LHCN-M2 (cell line): ENCODE measurements at places on chromosomes 11 and 22. TPM values are rescaled to one million over a fixed set of nuclear protein-coding genes. Genes with fewer than 3 reads are reported as not detected.

Gene NLRP6
- total RNA-seq, result not detected in 2 replicates

Gene PRR33
- under 0.01 TPM in 1 of 2 replicates, not detected in the other for total RNA-seq

DNA sequence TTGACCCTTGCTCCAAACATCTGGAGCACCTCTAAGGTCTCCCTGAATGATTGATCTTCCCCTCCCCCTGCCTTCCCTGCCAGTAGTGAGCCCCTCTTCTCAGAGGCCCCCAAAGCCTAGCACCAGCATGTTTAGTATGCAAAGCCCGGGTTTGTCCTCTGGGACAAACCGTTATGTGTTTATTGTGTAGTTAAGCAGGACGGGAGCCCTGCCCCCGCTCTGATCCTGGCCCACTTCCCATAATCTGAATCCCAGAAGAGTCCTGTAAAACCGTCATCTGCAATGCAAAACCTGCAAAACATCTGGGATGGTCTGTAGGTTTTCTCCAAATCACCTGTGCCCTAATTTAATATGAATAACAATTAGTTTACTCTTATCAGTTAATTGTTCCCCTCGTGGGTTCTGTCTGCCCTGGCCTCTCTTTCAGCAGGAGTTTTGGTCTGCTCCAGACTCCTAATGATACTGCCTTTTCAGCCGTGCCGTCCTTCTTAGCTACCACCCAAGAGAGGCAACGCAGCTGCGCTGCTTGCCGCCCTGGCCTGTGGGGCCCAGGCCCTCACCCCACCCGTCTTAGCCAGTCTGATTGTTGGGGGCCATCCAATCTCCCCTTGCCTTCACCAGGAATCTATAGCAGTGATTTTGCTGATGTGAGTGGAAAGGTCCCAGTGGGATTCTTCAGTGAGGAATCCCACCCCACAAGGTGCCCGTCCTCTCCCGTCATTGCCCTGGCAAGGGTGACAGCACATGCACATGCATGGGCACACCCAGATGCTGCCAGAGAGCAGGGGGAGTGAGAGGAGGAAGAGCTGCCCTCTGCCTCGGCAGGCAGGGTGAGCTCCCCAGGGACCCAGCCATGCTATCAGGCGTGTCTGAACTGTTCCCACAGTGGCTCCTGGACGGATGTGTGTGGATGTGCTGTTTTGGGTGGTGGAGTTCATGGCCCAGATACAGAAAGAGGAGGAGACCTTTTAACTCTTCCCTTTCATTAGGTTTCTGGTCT lies 3.0 kb upstream of the B3GAT1 start:
- DNase-seq, result no peak

DNA sequence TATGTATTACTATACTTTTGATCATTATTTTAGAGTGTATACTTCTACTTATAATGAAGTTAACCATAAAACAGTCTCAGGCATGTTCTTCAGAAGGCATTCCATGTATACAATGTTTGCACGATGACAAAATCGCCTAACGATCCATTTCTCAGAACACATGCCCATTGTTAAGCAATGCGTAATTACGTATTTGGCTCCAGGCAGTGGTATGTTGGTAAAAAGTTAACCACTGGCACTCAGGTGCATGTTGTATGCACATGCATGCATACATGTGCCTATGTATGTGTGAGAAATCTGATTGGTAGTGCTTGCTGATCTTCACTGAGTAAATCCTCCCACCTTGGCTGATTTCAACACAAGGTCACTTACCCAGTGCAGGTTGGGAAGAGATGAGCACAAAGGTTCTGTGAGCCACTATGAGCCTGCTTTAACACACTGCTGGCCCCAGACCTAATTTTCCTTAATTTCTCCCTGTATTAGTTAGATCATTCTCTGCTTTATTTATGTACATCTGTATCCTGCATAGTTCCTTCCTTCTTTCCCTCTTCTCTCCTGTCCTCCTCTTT lies 164.6 kb downstream of the ARHGAP42 start:
- DNase-seq, result no peak

- no peak for DNase-seq
Observed at GRCh38 chr11:64633555-64634159, 42.6 kb downstream of the SLC22A12 start.
